ENCODE measurements at places on chromosomes 2 and 18.

DNA sequence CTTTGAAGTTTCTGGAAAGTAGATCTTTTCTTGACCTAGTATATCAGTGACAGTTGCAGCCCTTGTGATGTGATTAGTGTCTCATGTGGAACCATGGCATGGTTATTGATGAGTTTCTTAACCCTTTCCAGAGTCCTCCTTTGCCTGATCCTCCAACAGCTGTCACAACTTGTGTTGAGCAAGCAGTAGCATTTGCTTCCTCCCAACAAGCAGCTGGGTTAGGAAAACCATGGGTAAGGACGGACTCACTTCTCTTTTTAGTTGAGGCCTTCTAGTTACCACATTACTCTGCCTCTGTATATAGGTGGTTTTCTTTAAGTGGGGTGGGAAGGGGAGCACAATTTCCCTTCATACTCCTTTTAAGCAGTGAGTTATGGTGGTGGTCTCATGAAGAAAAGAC, 96.3 kb downstream of the XRCC5 start:
- DNase-seq = no peak

- DNase-seq = no peak
These were observed 157.6 kb upstream of the NDUFV2 start for GRCh38 chr18:8944871-8945245.

GRCh38 chr2:122755281-122755780, 999.9 kb downstream of the TSN start:
- no peak for DNase-seq

DNA sequence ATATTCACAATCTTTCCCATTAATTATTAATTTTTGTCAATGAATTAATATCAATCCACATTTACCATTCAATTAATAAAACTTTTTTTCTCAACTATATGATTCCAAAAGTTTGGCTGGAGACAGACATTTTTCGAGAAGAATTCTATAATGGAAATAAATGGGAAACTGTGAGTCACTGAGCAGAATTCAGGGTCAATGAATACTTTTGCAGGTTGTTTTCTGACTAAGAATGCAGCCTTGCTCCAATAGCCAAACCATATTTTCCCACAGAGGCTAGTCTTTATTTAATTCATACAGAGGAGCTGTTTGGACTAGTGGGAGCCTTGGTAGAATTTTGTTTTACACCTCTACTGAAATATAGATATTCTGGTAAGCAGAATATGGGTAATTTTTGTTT, 82.3 kb downstream of the ARHGAP28 start:
- DNase-seq = no peak

DNA sequence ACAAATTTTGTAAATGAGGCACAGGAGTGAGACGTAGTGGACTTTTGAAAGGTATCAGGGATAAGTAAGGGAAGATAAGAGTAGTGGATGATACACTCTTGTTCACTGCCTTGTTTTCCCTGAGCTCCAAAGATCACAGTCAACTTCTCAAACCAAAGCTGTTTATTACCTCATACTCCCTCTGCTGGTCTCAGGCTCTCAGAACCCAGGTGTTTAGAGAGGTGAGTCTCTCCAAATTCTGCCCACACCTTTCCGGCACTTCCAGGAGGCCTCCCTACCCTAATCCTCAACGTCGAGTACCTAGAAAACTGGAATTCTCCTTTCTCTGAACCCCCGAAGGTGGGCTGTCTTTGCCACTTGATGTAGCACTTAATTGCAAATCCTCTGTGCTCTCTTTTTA, 621.1 kb downstream of the BCL11A start:
- no peak for DNase-seq

DNA sequence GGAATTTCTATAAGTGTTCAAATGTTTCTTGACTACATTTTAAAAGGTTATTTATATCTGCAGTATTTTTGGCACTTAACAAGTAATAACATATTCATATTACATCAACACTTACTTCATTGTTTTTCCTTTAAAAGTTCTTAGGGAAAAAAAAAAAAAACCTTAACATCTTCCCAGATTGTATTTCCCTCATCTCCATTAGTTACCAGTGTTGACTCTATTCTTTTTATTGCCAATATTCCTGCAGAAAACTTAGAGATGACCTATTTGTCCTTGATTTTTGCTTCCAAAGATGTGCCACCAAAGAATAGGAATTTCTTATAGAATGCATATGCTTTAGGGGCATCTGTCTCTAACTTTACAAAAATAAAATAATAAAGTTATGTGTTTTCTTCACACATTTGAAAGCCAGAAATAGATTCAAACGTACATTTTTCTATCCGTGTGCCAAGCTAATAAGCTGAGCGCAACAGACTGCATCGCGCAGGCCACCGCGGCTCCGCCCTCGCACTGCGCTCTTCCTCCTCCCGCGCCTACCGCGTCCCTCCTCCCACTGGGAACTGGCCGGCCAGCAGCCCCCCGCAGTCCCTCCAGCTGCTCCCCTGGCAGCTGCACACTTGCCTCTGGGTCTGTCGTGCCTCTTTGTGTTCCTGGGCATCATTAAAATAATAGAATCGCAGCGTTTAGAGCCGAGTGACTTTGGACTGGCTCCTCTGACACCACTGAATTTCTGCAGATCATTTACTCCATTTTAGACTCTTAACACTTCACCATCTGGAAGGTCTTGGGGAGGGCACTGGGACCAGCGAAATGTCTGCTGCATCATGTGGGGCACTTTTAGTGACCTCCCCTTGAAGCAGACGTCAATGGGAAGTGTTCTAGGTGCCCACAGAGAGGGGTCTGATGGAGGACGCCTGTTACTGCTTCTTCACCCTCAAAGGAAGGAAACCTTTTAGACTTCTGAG, 21.2 kb upstream of the NAB1 start:
- no peak for DNase-seq

DNA sequence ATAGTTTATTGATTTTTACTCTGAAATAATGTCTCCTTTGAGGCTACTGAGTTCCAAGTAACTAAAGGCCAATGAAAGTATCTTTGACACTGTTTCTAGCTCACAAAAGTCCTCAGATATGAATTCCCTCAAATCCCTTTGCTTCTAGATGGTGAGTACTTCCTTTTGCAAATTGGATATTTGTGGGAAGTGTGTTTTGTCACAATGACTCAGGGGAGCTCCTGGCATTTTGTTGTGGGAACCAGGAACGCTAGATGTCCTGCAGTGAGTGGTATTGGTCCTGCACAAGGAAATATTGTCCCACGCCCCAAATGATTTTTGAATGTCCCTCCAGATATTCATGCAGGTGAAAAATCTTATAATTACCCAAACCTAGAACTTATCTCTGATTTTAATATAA, 24.3 kb downstream of the TACR1 start:
- no peak for DNase-seq

DNA sequence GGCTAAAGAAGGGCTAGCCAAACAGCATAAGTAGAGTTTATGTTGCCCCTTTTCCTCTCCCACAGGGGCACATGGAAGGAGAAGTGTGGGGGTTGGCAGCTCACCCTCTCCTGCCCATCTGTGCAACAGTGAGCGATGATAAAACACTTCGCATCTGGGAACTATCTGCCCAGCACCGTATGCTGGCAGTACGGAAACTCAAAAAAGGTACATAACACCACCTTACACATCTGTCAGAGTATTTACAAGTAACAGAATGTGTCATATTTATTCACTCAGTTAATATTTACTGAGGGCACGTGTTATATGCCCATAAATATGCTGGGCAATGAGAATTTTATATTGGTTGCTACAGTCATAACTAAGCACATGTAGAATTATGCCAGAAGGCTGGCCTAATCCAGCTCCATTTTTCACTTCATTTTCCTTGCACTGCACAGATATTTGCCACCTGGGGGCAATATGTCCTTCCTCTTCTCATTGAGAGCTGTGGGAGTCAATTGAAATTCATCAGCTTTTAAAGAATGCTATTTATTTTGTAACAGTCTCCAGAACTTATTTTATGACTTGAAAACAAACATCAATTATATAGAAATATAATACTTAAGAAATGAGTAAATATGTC, 150.6 kb downstream of the RTN4 start:
- no peak for DNase-seq

GRCh38 chr2:173193925-173194324, 118.3 kb downstream of the MAP3K20 start:
- no peak for DNase-seq

- peak; percentile 16 for DNase-seq
These were observed 85.8 kb upstream of the FAM237A start for GRCh38 chr2:206556357-206556949.

DNA sequence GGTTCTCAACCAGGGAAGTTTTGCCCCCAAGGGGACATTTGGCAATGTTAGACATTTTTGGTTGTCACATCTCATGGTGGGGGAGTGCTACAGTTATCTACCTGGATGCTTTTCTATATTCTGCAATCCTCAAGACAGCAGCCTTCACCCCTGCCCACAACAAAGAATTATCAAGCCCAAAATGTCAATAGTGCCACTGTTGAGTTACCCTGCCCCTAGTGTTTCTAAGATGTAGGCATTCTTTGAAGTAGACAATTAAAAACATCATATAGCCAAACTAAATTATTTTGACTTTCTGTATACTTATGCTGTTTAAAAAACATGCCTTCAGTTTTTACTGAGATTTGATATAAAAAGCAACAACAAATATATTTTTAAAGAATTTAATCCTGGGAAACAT, 48.0 kb downstream of the ABI2 start:
- DNase-seq = no peak

DNA sequence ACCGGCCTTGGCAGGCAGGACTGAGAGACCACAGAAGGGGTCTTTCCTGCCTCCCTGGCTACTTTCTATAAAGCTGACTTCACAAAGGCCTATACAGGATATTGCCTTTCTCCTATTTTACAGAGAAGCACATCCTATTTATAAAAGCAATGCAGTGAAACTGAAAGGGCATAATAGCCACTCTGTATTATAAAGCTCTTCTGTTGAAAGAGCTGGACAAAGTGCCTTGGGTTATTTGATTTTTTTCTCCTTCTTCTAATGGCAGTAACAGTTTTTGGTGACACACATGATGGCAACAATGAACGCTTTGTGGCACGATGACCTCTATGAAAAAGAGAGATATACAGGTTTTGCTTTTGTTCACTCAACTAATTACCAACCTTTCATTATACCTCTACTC, 281.1 kb downstream of the ZNF516 start:
- no peak for DNase-seq

DNA sequence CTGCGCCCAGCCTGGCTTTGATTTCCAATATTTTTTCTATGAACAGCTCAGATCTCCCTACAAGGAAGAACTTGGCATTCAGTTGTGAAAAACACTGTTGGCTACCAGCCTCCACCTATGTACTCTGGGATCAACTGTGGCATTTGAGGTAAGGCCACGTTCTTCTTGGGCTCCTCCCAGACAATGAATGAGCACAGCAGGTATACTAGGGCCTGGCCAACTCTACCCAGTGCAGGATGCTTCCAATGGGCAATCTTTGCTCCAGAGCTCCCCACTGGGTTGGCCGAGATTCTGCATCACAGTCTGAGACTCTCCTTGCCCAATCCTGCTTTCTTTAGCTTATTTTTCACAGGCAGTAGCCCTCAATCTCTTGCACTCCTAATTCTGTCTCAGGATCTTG, 75.9 kb downstream of the TMEM131 start:
- no peak for DNase-seq

DNA sequence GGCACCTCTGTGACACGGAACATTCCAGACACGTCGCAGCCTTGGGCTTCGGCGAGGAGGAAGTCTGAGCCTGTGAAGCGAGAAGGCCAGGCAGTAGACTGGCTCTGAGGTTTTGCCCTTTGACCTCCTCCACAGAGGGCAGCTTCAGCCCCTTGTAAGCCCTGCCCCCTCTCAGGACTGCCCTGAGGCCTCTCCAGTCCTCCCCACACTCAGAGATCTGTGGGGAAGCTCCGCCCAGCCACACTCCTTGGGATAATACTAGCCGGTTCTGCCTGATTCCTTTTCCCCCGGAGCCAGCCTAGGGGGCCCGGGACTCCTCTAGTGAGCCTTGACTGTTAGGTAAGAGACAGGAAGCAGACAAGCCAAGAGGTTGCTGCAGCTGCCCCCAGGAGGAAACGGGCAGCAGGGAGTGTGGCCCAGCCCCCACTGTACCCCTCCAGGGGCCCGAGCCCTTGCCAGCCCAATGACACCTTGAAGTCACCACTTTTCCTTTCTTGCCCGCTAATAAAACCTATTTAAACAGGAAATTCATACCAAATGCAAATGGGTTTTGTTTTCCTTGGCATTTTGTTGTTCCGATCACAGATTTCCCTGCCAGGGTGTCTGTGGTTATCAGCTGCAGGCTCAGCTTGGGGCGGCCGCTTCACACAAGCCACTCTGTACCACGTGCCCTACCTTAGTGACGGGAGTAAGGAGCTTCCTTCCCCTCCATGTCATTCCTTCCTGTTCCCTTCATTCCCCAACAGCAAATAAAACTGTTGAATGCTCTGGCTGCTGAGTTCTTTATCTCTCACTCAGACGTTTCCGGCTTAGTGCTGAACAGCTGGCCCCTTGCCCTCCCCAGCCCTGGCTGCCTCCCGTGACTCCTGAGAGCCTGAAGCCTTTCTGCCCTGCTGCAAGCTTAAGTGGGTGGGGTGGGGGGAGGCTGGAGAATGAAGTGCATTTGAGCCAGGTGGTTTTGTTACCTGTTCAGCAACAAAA, 124.7 kb downstream of the CABLES1 start:
- DNase-seq = peak; percentile 68

GRCh38 chr18:59818769-59819168, 81.0 kb upstream of the PMAIP1 start:
- DNase-seq = no peak

All from NCI-H774 (cell line).